Activated T-helper 1 cell treated with anti-CD3 and anti-CD28 coated beads, Interleukin-12 subunit alpha, Interleukin-12 subunit beta, Interleukin-2, Interleukin-4 antibody, amounts not matched to agents 30 ng/mL and 10 ng/mL and 1 ng/mL, durations not matched to agents 14 hours and 24 hours and 36 hours (primary cell): ENCODE measurements at places on chromosomes 5 and 9. TPM values are rescaled to one million over a fixed set of nuclear protein-coding genes. Genes with fewer than 3 reads are reported as not detected.

DNA sequence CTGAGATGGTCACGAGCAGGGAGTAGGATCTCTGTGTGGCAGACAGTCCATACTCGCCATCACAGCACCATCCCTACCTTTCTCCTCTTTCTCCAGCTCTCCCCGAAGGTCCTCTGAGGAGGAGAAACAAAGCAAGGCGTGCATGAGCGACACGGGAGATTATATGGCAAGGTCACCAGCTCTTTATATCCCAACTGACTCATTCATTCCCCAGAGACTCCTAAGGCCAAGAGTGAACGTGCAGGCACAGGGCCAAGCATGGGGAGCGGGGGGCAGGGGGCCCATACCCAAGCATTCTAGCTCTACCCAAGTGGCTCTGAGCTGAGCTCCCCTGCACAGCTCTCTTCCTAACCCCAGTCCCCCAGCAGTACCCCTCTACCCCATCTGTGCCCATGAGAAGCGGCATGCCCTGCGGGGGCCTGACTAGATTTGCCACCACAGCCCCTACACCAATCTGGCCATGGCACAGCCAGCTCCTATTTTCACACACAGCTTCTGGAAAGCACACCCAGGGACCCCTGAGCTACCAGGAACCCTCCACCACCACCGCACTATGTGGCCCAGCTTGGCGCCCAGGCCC lies 6.8 kb downstream of the TRIM7 start:
- DNase-seq, result no peak

DNA sequence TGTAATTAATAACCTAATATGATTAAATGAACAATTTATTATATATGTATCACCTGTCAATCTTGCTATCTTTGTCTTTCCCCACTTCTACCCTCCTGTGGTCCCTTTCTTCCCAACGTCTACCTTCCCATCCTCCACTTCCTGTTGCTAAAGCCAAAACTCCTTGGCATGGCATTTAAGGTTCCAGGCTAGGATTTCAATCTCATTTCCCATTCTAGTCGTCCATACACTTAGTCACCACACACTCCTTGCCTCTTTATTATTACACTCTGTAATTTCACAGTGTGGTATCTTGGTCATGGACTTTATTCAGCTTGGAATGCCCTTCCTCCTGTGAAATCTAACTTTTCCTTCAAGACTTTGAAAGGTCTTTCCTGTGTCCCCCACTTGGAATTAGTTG lies 115.3 kb downstream of the SEMA6A start:
- no peak for DNase-seq

DNA sequence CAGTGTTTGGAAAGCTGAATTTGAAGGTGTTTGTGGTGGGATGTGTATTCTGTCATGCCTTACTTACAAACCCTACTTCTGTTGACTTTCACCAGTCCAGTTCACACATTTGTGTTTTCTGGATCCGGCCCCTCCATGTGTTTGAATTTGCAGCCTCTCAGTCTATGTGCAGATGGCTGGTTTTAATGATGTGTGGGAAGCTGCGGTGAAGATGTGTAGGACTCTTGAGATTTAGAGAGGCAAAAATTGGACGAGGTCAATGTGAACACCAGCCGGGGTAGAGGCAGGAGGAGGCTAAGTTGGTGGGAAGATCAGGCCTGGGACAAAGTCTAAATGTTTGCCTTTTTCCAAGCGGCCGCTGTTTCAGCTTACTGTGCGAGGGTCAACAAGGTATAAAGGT lies 115.4 kb upstream of the KLF9 start:
- no peak for DNase-seq

- DNase-seq, result peak; percentile 24
These were observed 248.9 kb downstream of the PIK3R1 start for GRCh38 chr5:68464424-68464823.

DNA sequence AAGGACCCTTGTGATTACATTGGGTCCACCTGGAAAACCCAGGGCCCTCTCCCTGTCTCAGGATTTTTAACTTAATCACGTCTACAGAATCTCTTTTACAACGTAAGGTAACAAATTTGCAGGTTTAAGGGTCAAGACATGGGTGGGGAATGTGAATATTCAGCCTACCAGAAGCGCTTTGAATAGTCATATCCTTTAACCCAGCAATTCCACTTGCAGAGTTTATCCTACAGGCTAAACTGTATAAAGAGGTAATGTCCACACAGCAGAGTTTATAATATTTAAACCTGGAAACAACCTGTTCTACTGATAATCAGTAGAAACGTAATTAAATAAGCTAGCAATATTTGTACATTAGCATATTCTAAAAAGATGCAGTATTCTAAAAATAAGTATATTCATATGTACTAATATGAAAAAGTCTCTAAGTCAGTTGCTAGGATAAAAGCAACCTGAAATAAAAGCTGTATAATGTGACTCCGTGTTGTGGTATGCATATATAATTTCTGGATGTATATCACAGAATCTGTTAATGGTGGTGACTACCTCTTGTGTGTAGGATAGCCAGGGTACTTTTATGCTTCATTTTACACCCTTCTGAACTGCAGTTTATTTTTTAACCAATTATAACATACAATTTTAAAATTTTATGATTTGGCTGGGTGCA lies 14.1 kb upstream of the NIPAL4 start:
- DNase-seq, result no peak

DNA sequence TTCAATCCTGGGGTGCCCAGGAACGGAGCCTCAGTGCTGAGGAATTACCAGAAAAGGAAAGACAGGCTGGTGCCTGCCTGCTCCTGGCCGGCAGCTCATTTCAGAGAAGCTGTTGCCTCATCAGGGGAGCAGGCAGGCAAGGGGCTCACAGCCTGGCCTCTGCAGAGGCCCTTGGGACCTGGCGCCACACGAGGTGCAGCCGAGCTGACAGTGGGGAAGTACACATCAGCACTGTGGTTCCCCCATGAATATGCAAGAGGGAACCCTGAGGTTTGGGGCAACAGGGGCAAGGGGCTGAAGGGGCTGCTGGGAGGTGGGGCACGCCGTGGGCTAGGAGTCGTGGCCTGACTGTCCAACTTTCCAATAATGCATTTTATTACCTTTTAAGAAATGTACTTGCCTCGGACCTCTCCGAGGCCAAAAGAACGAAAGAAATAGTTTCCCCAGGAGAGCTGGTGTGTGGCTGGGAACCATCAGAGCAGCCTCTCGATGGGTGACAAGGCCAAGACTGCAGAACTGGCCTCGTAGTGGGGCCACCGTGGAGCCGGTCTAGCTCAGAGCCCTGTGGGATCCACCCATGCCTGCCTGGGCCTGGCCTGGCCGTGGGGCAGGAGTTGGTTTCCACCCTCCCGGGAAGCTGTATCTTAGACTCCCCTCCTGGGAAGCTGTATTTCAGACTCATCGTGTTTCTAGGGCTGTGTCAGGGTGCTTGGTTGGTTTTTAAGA lies 198.6 kb downstream of the PAX5 start:
- no peak for DNase-seq

- DNase-seq, result no peak
These were observed 59.3 kb downstream of the SNX30 start for GRCh38 chr9:112809906-112810305.

GRCh38 chr5:56685503-56686217 lies 129.7 kb upstream of the MAP3K1 start:
- no peak for DNase-seq

GRCh38 chr9:7216004-7216841 lies 458.4 kb downstream of the KDM4C start:
- peak; percentile 59 for DNase-seq

- DNase-seq, result no peak
These were observed 1045.3 kb downstream of the TLE1 start for GRCh38 chr9:80644044-80644443.

GRCh38 chr5:163532171-163533084 lies 27.0 kb downstream of the MAT2B start:
- no peak for DNase-seq

- no peak for DNase-seq
These were observed 14.0 kb downstream of the ATP10B start for GRCh38 chr5:160837749-160838593.

- no peak for DNase-seq
These were observed 41.6 kb upstream of the ZBTB43 start for GRCh38 chr9:126763130-126763764.

DNA sequence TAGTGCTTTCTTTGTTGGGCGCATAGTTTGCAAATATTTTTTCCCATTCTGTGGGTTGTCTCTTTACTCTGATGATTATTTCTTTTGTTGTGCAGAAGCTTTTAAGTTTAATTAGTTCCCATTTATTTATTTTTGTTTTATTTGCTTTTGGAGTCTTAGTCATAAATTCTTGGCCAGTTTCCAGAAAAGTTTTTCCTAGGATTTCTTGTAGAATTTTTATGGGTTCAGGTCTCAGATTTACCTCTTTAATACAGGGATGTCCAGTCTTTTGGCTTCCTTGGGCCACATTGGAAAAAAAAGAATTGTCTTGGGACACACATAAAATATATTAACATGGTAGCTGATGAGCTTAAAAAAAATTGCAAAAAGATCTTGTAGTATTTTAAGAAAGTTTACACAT lies 122.0 kb downstream of the WDR70 start:
- DNase-seq, result no peak

Gene TENT4A
- 40.6 and 42.3 TPM in 2 replicates for total RNA-seq

Gene SMIM15
- 84.0 and 86.7 TPM in 2 replicates for total RNA-seq

Gene GLDC
- 1.4 and 1.8 TPM in 2 replicates for total RNA-seq
